ENCODE measurements at places on chromosomes 4 and X. TPM values are rescaled to one million over a fixed set of nuclear protein-coding genes. Genes with fewer than 3 reads are reported as not detected.

DNA sequence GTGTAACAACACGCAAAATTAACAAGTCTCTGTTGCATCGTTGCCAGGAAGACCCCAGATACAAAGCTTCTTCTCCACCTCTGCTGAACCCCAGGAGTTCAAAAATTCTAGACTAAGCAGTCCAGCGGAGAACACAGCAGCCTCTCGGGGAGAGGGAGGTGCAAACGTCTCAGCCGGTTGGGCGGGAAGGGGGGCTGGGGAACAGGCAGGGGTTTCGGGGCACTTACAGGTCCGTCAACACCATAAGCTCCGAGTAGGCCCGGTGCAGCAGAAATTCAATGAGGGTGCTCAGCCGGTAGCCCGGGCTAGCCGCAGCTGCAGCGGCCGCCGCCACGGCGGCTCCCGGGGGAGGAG, 394 bp downstream of the MED14 start:
- no peak for DNase-seq

DNA sequence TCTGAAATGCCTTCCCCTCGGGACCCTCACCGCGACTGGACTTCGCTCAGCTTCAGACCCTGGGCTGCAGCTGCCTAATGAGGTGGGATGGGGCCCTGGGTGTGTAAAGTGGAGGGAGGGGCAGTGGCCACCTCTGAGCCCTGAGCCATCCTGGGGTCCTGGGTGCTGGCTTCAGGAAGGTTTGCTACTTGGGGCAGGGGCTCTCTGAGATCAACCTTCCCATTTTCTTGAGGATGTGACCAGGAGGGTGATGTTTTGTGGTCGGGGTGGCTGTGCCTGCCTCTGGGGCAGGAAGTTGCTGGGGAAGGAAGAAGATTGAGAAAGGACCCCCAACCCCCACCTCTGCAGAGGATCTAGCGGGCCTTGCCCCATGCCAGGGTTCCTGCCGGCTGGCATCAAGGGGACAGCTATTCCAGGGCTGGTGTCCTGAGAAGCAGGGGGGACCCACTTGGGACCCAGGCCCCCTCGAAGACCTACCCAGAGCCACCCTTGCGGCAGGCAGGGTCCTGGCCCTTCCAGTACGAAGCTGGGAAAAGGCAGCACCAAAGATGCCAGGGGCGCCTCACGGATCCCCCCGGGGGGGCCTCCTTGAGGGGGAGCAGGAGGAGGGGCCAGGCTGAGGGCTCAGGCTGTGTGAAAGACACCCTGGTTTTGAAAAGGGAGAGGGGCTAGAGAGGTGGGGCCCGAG, 6.5 kb downstream of the SH3BP2 start:
- DNase-seq: no peak

DNA sequence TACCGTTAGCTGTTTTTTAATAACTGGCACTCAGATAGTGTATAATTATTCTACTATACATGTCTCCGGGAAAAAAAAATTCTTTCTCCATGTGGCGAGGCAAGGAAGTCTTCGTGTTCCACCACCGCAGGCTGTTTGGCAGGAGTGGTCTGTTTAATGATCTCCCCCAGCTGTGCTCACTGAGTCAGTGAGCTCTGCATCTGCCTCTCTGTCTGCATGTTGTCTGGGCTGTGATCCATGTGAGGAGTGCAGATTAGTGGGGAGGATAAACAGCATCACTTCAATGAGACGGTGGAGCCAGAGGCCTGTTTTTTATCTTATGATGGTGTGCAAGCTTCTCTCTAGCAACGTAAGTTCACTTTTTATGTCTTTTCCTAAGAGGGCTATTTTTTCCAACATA, 69.8 kb downstream of the RPS3A start:
- no peak for DNase-seq

DNA sequence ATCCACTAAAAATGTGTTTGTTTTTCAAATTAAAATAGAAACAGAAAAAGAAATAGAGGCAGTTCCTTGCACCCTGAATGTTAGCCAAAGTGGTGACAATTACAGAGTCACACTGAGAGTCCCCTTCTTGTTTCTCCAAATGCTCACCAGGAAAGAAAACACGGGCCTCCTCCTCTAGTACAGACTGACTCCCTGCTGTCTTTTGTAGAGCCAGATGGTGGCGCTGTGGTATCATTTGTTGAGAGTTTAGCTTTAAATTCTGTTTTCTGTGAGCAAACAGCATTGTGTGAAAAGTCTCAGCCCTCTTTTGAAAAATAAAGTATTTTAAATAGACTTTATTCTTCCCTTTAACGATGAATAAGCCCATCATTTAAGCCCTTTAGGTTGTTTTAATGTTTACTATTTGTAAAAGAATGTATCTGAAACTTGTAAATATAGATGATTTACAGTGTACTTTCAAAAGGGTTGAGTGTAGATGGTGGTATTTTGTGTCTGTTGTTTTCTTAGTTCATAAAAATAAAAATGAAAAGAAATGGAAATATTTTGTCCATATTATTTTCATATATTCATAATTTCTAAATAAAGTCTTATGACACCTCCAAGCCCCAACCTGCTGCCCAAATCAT, 36.9 kb upstream of the ATOH1 start:
- DNase-seq: peak; percentile 14

DNA sequence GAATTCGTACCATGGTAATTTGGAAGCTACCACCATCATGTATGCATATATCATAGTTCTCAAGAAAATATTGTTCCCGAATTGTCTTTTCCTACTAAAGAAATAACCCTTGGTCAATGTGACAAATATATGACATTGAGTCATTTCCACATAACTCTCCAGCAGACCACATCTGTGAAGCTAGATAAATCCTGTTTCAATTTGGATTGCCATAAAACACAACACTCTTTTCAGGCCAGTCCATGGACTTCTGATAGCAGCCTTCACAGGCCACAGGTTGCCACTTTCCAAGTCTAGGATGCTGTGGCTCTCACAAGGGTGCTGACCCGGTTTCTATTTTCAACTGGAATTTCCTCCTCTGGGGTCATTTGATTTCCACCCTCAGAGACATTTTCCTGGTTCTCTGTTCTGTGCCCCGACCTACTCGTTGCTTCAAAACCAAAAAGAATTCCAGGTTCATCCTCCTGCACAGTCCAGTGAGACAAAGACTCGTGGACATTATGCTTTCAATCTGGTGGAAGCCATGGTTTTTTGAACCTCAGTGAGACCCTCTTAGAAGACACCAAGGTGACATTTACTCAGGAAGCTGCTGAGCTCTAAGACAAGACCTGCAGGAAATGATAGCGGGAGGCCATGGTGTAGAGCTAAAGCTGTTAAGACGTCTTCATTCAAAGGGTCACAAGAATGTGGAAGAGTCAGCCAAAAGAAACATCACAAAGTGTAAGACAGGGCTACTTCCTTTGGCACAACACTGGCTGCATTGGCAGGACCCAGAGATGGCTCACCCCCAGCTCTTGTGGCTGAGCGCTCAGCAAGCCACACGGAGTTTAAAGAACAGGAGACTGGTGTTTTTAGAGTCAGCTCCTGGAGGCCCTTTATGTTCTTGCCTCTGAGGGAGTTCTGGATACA, 119.8 kb downstream of the AMELX start:
- DNase-seq: peak; percentile 12

DNA sequence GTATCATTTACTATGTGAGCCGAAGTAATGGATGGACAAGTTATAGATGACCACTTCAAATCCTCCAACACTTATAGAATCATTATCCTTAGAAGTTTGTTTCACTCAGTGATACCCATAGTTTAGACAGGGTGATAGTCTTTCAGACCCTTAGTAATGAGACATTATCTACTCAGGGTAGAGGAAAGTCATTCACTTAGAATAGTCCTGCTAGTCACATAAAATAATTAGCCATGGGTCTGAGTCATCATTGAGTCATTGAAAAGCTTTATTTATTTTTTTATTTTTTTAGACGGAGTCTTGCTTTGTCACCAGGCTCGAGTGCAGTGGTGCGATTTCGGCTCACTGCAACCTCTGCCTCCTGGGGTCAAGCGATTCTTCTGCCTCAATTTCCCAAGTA, 321.7 kb upstream of the FSTL5 start:
- no peak for DNase-seq

- DNase-seq: no peak
Observed at GRCh38 chr4:65669111-65670019, 924 bp downstream of the EPHA5 start.

Gene TMPRSS11F
- total RNA-seq: not detected
